ENCODE measurements at places on chromosomes 3 and 15.
A peak's percentile ranks its signal among the peaks of the same experiment; 100 is the strongest.

DNA sequence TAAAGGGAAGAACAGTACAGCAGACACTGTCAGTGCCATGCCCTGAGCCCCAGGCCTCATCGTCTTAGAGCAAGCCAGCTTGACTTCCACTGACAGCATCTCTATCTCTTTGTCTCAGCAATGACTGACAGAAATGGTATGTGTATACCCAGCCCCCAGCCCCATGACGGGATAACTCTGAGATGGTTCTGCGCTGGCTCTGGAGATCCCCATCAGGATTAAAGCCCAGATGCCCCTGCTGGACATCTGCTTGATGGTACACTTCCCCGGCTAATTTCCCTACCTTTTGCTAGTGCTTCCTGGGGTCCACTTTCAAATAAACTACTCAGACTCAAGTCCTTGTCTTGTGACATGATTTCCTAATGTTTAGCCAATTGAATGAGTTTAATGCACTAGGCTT, 7.6 kb downstream of the NMNAT3 start:
- DNase-seq, result no peak

DNA sequence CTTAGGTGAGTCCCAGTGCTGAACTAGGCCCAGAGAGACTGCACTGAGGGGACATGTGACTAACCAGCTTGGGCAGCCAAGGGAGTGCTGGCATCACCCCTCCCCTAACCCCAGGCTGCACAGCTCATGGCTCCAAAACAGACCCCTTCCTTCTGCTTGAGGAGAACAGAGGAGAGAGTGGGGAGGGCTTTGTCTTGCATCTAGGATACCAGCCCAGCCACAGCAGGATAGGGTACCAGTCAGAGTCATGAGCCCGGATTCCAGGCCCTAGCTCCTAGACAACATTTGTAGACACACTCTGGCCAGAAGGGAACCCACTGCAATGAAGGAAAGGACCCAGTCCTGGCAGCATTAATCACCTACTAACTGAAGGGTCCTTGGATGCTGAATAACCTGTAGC, 49.9 kb upstream of the PLSCR4 start:
- no peak for DNase-seq

- DNase-seq, result no peak
Observed at GRCh38 chr3:116057400-116058006, 387.8 kb downstream of the LSAMP start.

- no peak for DNase-seq
Observed at GRCh38 chr3:97138914-97139541, 324.6 kb downstream of the EPHA6 start.

GRCh38 chr15:75454471-75455378, 3.2 kb upstream of the SIN3A start:
- DNase-seq, result peak; percentile 71

DNA sequence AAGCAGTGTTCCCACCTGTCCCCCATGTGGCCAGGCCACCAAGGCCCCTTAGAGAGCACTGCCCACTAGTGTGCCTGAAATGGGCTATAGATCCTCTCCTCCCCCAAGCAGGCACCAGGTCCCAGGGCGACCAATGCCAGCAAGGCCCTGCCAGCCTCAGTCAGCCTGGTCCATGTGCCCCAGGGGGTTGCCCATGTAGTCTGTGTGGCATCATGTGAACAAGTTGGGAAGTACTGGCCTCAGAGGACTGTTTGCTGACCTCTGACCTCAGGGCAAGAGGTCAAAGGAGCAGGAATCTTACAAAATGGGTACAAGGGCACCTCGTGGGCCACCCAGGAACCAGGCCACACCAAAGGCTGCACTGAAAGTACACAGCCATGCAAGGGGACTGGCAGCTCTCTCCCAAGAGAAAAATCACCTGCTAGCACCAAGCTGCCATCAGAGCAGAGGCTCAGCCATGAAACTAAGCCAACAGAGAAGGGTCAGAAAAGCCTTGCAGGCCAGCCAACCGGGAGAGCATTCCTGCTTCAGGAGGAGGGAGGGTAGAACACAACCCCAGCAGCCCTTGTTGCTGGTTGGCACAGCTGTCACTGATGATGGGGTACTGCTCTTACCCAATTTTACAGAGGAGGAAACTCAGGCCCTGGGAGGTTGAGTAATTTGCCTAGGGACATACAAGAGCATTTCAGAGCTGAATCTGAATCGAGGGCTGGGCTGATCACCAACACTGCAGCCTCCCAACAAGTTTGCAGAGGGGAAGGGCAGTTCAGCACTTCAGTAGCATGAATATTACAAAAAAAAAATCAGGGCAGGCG, 5.2 kb upstream of the FURIN start:
- no peak for DNase-seq

GRCh38 chr3:81485444-81485865, 276.0 kb downstream of the GBE1 start:
- no peak for DNase-seq

DNA sequence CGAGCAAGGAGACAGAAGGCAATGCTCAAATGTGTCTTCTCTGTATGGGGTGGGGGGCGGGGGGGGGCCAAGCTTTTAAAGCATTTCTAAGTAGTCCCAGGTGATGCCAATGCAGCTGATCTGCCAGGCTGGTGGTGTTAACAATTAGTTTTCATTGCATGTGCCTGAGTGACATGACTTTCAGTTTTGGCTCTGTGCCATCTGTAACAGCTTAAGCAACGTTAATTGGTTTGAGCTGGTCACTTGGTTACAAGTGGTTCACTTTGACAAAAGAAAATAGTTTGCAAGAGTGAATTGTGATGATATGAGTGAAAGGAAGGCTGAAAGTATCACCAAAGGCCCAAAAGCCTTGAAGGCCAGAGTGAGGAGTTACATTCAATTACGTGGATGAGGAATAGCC, 26.4 kb upstream of the LRIG1 start:
- no peak for DNase-seq

DNA sequence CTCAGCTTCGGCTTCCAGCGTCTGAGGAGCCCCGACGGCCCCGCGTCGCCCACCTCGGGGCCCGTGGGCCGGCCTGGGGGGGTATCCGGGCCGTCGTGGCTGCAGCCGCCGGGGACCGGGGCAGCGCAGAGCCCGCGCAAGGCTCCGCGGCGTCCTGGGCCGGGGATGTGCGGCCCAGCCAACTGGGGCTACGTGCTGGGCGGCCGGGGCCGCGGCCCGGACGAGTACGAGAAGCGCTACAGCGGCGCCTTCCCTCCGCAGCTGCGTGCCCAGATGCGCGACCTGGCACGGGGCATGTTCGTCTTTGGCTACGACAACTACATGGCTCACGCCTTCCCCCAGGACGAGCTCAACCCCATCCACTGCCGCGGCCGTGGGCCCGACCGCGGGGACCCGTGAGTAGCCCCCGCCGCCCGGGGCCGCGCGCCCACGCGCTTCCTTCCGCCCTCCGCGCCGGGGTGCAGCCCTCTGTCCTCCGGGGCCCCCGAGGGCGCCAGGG, 462 bp downstream of the EDEM1 start:
- DNase-seq, result no peak

DNA sequence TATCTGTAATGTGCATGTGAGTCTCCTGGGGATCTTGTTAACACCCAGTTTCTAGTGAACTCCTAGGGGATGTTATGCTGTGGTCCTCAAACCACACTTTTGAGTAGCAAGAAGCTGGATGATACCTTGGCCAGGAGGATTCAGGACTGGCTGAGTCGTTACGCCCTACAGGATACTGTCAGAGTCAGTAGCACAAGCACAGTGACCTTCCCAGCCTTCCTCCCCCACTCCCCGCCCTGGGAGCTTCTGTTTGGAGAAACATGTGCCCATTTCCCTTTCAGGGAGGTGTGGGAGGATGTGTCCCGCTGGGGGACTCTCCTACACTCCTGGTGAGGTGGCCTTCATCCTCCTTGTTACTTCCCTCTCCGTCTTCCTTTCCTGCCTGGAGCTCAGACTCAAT, 76.4 kb upstream of the TRPM1 start:
- DNase-seq, result no peak

- no peak for DNase-seq
Observed at GRCh38 chr15:40339621-40339945, 1.2 kb downstream of the CCDC9B start.

GRCh38 chr3:55675478-55675877, 188.4 kb upstream of the WNT5A start:
- DNase-seq, result no peak

DNA sequence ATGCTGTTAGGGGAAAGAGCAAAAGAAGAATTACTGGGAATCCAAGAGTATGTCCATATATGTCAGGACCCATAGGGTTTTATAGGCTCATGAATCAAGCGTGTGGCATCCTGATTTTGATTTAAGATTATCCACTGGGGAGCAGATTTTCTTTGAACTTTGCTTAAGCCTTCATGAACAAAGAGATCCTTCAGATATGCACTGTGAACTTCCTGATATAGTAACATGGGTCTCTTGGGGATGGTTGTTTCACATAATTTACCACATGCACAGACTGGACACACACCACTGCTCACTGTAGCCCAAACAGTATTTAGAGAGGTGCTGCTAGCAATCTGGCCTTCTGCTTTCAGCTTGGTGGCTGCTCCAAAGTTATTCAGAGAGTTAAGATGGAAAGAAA, 200.9 kb upstream of the ZPLD1 start:
- DNase-seq, result no peak

DNA sequence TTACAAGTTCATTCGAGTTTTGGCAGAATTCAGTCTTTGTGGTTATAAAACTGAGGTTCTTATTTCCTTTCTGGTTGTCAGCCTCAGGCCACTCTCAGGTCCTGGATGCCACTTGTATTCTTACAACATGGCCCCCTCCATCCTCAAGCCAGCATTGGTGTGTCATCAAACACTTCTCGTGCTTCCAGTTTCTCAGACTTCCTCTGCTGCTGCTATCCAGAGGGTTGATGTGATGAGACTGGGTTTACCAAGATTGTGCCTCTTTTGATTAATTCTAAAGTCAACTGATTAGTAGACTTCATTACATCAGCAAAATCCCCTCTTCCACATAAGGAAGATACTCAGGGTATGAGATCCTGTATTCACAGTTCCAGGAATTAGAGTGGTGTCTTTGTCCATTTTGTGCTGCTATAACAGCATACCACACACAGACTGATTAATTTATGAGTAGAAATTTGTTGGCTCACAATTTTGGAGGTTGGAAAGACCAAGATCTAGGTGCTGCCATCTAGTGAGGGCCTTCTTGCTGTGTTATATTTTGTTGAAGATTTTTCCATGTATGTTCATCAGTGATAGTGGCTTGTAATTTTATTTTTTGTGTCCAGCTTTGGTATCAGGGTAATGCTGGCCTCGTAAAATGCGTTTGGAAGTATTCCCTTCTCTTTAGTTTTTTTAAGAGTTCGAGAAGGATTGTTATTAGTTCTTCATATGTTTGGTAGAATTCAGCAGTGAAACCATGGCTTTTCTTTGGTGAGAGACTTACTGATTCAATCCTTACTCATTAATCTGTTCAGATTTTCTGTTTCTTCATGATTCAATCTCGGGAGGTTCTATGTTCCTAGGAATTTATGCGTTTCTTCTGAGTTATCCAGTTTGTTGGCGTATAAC, 11.1 kb downstream of the LRCH3 start:
- DNase-seq, result no peak

- no peak for DNase-seq
Observed at GRCh38 chr3:126926684-126927400, 56.1 kb upstream of the PLXNA1 start.

DNA sequence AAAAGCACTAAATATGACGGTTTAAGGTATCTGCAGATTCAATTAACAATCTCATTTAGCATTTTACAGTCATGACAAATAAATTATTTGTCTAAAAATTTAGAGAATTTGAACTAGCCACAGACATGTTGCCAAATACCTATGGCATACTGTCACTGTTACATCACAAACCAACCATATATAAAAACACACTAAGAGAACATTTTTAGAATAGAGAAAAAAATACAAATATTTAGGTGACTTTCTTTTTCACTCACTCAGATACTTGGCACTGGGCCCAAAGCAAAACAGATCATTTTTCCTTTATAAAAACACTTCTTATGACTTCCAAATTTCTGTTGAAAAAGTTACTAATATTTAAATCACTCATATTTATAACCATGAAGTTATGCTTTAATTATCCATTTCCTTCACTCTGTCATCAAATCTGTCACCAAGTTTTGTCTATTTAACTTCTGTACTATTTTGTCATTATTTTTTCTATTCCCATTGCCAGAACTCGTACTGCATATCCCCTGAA, 644.7 kb downstream of the OTOL1 start:
- no peak for DNase-seq

- DNase-seq, result no peak
Observed at GRCh38 chr3:149487598-149488197, 13.2 kb downstream of the TM4SF4 start.

GRCh38 chr3:140424211-140424610, 253.7 kb upstream of the TRIM42 start:
- no peak for DNase-seq

GRCh38 chr15:40233727-40234577, 4.9 kb upstream of the PAK6 start:
- DNase-seq, result no peak

DNA sequence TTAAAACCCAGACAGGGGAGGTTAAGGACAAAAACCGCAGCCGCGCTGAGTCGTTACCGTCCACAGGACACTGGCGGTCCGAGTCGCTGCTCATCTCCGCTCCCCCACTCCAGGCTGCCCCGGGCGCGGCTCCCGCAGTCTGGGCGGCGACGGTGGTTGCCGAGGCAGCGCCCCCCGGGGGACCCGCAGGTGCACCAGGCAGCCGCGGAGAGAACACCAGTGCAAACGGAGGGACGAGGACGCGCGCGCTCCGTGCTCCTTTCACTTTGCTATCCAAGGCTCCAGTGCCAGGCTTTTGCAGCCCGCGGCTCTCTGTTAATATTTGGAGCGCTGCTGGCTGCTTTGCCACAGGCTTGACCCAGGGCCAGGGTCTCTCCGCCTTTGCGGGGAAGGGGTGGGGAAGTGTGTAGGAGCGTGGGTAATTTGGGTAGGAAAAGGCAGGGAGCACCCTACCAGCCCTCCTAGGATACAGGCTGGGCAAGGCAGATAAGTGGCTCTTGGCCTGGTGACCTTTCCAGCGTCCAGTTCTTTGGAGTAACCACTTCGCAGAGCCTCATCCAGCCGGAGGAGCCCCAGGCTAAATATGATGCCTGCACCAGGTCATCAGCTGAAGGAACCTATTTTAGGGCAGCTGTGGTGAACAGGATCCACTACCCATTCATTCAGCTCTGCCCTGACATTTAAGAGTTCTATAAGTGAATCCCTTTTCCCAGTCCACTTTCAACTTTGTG, at the start of gene GADL1:
TSS of gene GADL1 (minus strand) at position 141 of the 731 bp plus-strand sequence. CDS start at position 94, 47 bp downstream.
- peak; percentile 1 for DNase-seq

- DNase-seq, result no peak
Observed at GRCh38 chr15:66825731-66826130, 123.7 kb downstream of the SMAD6 start.

DNA sequence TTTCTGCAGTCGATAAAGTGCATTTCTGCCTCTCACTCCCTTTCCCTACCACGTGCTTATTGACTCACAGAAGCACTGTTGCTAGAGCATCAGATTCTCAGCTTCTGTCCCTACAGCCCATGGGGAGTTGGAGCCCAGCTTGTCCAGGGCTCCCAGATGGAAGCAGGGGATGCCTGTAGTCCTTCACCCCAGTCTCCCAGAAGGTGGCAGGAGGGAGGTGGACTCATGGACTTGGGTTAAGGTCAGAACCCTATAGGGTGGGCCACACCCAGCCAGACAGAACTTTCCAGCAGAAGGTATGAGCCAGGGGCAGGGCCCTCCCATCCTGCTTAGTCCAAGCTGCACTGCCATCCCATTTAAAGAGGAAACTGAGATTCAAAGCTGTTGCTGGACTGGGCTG, 33.1 kb upstream of the SEMA3F start:
- DNase-seq, result no peak

Measured in activated CD4-positive, alpha-beta T cell treated with anti-CD3 and anti-CD28 coated beads, Interleukin-2, amount 50 U/mL, for 24 hours (primary cell).